ENCODE measurements at places on chromosomes 2 and 18. TPM values are rescaled to one million over a fixed set of nuclear protein-coding genes. Genes with fewer than 3 reads are reported as not detected.

GRCh38 chr18:10752382-10752781, 226.6 kb downstream of the NAPG start:
- no peak overlapping the region for H3K27ac ChIP-seq
- H3K4me1 ChIP-seq = no peaks in the 10 kb centered on the region
- H3K27me3 ChIP-seq = no peaks in the 10 kb centered on the region
- peaks cover 11% of the 10 kb centered on the region for H3K36me3 ChIP-seq
- no peak for DNase-seq

DNA sequence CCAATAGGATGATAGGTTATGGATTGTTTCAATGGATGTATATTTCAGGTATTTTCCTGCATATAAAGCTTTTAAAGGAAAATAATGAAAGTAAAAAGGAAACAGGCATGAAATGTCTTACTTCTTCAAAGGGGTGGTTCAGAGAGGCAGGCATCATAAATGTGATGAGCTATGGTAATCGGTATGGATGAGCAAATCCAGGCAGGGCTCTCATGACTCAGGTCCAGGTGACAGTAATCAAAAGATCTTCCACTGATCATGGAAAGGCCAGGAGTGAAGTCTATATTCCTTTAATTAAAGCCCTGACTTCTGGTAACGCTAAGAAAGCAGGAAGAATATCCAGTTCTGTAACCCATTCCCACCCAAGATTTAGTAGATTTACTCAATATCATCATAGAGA, 48.7 kb upstream of the RGPD4 start:
- no peaks in the 10 kb centered on the region for H3K27me3 ChIP-seq
- H3K4me1 ChIP-seq = no peaks in the 10 kb centered on the region
- no peaks in the 10 kb centered on the region for H3K36me3 ChIP-seq
- no peak for DNase-seq

DNA sequence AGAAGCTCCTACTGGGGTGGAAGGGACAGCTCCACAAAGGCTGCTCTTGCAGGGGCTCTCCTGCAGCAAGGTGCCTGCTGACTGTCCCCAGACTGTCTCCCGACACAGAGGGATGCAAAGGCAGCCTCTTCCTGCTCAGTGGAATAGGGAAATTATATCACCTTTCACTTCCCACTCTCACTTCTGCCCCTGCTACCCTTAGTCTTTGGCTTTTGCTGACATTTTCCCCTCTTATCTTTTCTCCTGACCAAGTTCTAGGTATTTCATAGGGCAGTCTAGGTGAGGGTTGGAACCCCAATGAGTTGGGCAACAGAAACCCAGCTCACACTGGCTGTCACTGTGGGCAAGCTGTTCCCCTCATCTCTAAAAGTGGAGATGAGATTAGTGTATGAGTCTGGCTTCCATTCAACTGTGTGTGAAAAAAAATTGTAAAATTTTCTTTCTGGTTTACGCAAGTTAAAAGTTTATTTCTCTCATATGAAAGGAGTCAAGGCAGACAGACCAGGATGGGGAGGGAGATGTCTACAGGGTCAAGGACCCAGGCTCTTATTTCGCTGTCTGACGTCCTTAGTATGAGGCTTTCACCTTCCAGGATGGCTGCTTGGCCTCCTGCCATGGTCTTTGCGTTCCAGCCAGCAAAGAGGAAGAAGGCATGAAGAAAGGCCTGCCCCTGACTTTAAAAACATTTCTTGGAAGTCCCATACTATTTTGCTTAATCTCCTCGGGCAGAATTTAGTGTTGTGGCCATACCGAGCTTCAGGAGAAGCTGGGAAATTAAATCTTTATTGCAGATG, 7.5 kb upstream of the MOCOS start:
- H3K4me3 ChIP-seq = no peak overlapping the region
- no peak overlapping the region for H3K27ac ChIP-seq
- H3K27me3 ChIP-seq = no peaks in the 10 kb centered on the region
- no peak for DNase-seq

DNA sequence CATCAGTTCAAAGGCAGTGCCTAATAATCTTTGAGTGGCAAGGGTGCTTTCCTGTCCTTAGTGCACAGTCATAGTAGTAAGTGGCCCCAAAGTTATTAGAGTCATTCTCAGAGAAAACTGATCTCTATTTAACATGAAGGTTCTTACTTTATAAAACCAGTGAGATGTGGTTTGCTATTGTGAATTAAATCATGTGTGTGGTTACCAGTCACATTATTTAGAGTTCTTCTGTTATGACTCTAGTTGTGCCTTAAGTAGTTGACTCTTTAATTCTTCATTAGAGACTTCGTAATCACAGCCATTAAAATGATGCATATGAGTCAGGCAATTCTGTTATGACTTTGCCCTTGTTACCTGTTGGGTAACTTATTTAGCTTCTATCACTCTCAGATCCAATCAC, 1392.9 kb upstream of the ACVR2A start:
- DNase-seq = no peak
- H3K4me1 ChIP-seq = no peaks in the 10 kb centered on the region
- no peaks in the 10 kb centered on the region for H3K27me3 ChIP-seq
- no peak overlapping the region for H3K4me3 ChIP-seq

- H3K4me1 ChIP-seq = peaks cover 30% of the 10 kb centered on the region
- H3K4me3 ChIP-seq = no peak overlapping the region
- no peak for DNase-seq
- no peaks in the 10 kb centered on the region for H3K36me3 ChIP-seq
- no peaks in the 10 kb centered on the region for H3K27me3 ChIP-seq
Measured at GRCh38 chr2:42877511-42877910, 85.1 kb upstream of the HAAO start.

- H3K36me3 ChIP-seq = no peaks in the 10 kb centered on the region
- H3K4me3 ChIP-seq = no peak overlapping the region
- H3K27me3 ChIP-seq = no peaks in the 10 kb centered on the region
Measured at GRCh38 chr2:234135750-234136221, 85.3 kb downstream of the SPP2 start.

DNA sequence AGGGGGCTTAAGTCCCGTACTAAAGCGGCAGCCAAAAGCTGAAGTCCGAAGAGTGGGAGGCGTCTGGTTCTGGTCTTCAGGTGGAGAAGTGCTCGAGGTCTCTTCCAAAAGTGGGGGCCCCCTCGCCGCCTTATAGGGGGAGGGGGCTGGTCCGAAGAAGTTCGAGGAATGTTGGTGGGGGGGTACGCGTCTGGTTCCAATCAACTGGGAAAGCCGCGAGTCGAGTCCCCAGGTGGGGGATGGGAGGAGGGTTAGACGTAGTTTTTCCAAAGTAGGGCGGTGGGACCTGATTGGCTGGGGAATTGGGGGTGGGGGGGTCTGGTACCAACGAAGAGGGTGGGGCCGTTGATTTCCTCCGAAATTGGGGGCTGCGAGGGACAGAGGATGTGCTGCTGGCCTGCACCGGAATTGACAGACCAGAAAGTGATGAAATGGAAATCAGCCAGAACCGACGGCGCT, 594 bp downstream of the ITM2C start:
- H3K36me3 ChIP-seq = no peaks in the 10 kb centered on the region
- DNase-seq = no peak
- peak overlapping the region; percentile 75 for H3K27ac ChIP-seq
- no peaks in the 10 kb centered on the region for H3K27me3 ChIP-seq
- H3K4me1 ChIP-seq = peaks cover 30% of the 10 kb centered on the region
- H3K4me3 ChIP-seq = peak overlapping the region; percentile 82

Gene CFAP65
- 0.19 TPM for total RNA-seq

Measured in esophagus squamous epithelium (tissue), 5 donors.